ENCODE measurements at places on chromosomes 1 and 21. TPM values are rescaled to one million over a fixed set of nuclear protein-coding genes. Genes with fewer than 3 reads are reported as not detected.

TRABD2B gene
- total RNA-seq, result 0.57 TPM

ACTL8 gene
- total RNA-seq, result not detected

CNR2 gene
- total RNA-seq, result not detected

SHE gene
- total RNA-seq, result 11.3 TPM

DDAH1 gene
- 8.3 TPM for total RNA-seq

RIPPLY3 gene
- not detected for total RNA-seq

FOXD3 gene
- total RNA-seq, result 0.19 TPM

NOS1AP gene
- 3.5 TPM for total RNA-seq

C8A gene
- not detected for total RNA-seq

PGLYRP3 gene
- total RNA-seq, result not detected

- DNase-seq, result no peak
These were observed 46.1 kb downstream of the ADAMTS1 start for GRCh38 chr21:26798856-26799751.

DNA sequence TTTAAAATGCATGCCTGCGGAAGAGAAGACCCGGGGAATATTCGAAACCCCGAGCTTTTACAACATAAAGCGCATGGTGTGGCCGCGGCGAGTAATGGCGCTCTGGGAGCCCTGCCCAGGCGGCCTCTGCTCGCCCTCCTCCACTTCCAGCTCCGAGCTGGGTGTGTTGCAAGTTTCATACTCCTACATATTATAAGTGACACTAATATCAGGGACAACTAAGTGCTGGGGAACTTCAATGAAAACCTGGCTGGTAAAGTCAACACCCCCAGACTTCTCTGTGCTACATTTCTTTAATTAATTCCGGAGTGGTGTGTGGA lies 11.8 kb downstream of the SIM2 start:
- no peak for DNase-seq

DNA sequence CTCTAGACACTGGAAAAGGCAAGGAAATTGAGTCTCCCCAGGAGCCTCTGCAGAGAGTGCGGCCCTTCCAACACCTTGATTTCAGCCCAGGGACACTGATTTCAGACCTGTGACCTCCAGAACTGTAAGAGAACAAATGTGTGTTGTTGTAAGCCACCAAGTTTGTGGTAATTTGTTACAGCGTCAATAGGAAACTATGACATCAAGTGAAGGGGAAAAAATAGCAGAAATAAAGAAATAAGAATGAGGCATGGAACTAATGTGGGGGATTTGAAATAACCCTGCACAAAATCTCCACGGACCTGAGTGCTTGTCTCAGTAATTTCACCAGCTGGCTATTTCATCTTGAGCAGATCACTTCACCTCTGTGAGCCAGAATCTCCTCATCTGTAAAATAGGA lies 227.8 kb upstream of the JUN start:
- DNase-seq, result no peak

GRCh38 chr1:181257117-181257516 lies 168.6 kb downstream of the IER5 start:
- DNase-seq, result no peak

DNA sequence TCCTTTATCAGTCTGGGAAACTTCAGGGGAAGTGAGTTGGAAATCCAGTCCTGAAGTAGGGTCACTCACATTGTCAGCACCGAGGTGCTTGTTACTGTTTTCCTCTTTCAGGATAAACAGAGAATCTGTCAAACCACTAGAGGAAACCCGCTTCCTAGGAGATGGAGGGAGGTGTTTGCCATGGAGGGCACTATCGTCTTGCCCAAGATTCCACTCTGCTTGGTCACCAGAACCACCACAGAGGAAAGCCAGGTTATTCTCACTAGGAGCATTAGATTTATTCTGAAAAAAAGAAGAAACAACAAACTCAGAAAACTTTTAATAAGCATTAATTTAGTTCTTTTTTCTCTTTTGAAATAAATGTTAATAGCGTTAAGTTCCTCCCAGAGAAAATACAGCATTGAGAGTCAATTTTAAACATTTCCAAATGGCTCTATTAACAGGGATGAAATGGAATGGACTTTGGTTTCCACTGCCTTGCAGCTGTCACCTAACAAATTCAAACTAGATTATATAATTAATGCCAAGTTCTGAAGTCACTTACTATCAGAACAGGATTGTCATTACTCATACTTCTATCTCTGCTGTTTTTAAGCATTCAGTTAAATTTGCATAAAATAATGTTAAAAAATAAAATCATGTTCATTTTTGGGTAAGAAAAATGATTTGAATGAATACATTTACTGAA lies 242.8 kb downstream of the CRB1 start:
- DNase-seq, result no peak

DNA sequence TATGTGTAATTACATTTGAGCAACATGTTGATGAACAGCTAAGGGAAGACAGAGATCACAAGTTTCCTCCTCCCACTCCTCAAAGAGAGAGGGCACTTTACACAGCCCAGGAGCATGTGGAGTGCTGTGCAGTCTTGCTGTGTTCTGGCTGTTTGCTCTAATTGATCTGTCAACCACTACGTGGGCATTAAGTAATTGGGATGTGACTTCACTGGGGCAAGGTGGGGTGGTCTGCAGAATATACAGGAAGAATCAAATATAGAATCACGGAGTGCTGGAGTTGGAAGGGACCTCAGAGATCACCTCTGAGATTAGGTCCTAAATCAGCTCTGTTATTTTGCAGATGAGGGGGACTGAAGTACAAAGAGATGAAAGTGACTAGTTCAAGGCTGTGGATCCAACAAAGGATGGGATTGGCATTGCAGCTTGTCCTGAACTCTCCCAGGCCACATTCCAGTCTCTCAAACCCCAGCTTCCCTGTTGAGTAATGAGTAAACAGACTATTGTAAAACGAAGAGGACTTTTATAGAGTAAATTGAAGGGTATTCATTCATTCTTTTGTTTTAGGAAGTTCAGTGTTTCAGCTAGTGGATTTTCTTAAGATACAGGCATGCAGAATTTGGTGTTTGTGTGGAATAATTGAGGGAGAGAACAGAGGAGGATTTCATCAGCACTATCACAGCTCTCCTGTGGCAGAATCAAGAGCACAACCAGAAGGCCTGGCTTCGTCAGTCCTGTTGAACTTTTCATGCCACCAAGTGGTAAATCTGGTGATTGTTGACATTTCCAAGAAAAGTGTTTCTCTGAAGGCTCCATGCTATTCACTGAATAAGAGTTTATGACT lies 22.4 kb downstream of the NOS1AP start:
- DNase-seq, result no peak

- no peak for DNase-seq
These were observed 290.6 kb downstream of the SDCCAG8 start for GRCh38 chr1:243546457-243546856.

GRCh38 chr1:12501661-12502060 lies 116.3 kb downstream of the DHRS3 start:
- DNase-seq, result no peak

DNA sequence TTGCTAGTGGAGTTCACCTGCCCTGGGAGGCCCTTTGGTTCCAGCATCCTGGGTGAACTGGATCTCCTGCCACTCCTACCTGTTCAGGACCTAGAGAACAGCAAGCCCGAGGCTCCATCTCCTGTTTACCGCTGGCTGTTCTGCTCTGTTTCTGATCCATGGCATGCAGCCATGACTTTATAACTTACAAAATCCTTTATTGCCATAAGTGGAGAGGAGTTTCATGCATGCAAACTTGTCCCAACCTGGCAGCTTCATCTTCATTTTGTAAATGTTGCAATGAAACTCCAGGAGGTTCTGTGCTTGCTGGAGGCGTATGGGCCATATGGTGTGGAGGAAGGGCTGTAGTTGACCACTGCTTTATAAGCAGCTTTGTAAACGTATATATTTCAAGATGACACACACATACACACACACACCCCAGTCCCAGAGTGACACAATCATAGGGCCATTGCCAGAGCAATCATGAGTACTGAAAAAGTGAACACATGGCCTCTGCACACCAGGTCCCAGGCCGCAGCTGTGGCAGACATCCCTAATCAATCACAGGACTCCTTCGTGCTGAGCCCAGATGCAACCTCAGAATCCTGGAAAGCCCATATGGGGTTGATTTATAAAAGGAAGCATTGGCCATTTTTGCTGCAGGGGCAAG lies 69.0 kb downstream of the UBIAD1 start:
- DNase-seq, result no peak

- DNase-seq, result no peak
These were observed 219.3 kb upstream of the GREM2 start for GRCh38 chr1:240831191-240831631.

- no peak for DNase-seq
These were observed 15.8 kb downstream of the PRXL2B start for GRCh38 chr1:2602311-2602835.

DNA sequence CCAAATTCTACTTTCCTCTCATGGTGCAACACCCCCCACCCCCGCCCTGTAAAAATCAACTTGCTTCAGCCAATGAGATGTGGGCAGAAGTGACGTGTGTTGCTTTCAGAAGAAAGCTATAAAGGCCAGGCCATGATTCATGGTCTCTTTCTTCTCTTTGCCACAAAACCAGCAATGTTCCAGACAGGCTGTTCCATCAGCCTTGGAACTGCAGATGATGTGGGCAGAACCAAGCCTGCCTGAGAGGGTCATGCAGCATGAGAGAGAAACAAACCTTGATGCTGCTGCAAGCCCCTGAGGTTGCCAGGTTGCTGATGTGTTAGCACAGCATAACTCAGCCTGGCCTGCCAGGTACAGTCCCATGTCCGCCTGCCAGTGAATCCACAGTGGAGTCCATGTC lies 41.8 kb downstream of the MIS18A start:
- no peak for DNase-seq

DNA sequence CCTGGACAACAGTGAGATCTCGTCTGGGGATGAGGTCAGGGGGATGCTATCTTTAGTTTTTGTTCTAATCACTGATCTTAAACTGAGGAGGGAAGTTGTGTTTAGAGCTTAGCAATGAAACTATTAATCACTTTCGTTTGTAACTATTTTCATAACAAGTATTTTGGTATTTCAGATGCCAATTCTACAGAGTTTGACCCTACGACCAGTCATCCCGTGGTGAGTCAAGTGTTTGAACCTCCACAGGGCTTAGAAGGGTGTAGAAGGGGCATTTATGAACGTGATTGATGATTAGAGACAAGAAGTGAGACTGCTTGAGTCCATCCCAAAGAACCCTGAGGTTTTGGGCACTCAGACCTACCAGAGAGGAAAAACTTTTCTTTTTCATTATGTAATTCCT lies 15.6 kb downstream of the SLFNL1 start:
- no peak for DNase-seq

GRCh38 chr1:218390618-218391017 lies 45.5 kb downstream of the TGFB2 start:
- DNase-seq, result no peak

DNA sequence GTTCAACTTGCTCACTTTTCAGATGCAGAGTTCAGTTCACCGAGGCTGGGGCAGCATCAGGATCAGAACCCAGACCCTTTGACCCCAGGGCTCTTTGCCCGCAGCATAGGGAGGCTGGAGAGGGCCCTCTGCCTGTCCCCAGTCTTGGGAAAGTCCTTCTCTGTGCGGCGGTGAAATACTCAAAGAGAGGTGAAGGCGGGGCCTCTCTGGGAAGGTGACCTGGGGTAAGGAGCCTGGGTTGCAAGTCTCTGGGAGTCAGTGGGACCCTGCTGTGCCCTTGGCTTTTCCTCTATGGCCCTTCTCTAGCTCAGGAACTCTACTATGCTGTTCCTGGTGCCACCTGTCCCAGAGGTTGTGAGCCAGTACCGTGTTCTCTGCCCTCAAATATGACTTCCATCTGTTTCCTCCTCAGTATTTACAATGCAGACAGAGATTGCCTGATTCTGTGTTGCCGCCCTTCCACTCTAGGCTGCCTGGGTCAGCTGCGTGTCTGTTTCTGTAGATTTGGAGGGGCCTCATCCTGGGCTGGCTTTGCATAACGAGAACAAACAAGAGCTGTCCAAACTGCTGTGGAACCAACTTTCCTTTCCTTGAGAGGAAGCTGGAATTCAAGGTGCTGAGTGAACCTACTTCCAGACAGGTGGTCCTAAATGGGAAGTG lies 18.7 kb upstream of the ZBTB21 start:
- no peak for DNase-seq

- DNase-seq, result no peak
These were observed 167.8 kb upstream of the AJAP1 start for GRCh38 chr1:4486408-4487120.

- no peak for DNase-seq
These were observed 73.9 kb downstream of the MEGF6 start for GRCh38 chr1:3537359-3537758.

DNA sequence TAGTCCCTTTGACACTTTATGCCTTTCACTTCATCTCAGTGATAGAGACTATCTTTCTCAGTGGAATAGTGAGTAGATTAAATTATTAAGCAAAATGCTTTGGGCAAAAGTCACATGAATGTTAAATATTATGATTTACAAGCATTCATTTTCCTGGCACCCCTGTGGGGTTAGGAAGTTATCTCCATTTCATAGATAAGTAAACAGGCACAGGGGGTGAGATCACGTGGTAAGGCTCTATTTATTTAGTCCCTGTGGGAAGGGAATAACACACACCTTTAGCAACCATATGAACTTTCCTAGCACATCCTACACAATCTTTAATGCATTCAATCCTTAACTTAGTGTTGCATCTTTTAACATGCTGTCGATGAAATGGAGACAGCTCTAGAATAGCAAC lies 12.3 kb downstream of the PSMB2 start:
- DNase-seq, result no peak

GRCh38 chr21:23160914-23161313 lies 2162.7 kb downstream of the NCAM2 start:
- no peak for DNase-seq

DNA sequence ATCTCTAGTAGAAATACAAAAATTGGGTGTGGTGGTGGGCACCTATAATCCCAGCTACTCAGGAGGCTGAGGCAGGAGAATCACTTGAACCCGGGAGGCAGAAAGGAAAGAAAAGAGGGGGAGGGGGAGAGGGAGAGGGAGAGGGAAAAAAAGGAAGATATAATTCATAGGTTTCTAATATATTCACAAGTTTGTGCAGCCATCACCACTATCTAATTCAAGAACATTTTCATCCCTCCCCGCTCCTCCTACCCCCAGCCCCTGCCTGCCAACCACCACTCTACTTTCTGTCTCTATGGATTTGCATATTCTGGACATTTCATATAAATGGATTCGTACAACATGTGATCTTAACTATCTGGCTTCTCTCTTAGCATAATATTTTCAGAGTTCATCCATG lies 133.1 kb upstream of the KIAA1614 start:
- DNase-seq, result no peak

GRCh38 chr1:59138402-59138801 lies 158.5 kb upstream of the FGGY start:
- no peak for DNase-seq

- DNase-seq, result no peak
These were observed 393.6 kb downstream of the PTPRU start for GRCh38 chr1:29629814-29630516.

All from Right ventricle myocardium inferior (tissue), 1 donor.